ENCODE measurements at places on chromosomes 4 and X. TPM values are rescaled to one million over a fixed set of nuclear protein-coding genes. Genes with fewer than 3 reads are reported as not detected.

MGARP gene
- 35.0 TPM for total RNA-seq

GK gene
- 12.2 TPM for total RNA-seq

SPIN3 gene
- total RNA-seq: 4.4 TPM

XPNPEP2 gene
- total RNA-seq: not detected

PDCL2 gene
- not detected for total RNA-seq

MBNL3 gene
- 1.1 TPM for total RNA-seq

RBM10 gene
- 37.8 TPM for total RNA-seq

UGT2B15 gene
- total RNA-seq: not detected

AREG gene
- 0.18 TPM for total RNA-seq

DNA sequence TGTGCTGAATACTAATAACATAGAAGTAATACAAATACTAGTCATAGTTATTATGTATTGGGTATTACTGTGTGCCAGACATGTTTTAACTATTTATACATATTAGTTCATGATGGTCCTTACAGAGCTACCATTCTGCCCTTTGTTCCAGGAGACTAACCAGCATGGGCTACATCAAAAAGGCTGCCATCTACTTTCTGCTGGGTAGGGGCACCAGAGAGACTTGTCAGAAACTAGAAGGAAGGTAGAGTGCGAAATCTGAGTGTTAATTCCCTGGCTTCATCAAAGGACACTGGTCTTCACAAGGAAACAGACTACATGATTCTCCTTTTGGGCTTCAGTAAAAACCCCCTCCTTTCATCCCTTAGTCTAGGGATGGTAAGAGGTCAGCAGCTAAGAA lies 347.8 kb downstream of the GBA3 start:
- DNase-seq: no peak

DNA sequence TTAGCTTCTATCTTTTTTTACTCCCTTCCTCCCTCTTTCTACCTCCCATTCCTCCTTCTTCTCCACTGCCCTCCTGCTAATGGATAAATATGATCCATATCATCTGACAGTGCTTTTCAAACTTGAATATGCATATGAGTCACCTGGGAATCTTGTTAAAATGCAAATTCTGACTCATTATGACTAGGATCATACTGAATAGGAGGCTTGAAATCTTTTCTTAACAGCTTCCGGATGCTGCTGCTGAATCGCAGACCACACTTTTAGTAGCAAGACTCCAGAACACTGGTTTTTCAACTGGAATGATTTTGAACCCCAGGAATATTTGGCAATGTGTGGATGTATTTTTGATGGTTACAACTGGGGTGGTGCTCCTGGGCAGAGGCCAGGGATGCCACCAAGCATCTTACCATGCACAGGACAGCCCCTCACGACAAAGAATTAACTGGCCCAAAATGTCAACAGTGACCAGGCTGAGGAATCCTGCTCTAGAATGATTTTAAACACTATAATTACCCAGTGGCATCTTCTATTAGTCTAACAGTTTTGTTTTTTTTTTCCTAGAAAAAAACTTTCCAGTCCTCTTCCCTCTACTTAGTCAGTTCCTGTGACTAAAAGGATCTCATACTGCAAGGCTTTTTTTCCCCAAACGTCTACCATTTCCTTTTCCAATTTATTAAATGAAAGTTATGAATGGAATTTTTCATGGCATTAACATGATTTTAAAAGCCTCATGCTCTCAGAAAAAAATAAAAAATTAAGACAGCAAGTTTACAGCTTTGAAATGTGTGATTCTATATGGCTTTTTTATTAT lies 10.6 kb upstream of the PYURF start:
- peak; percentile 94 for DNase-seq

- no peak for DNase-seq
Measured at GRCh38 chrX:148661035-148661434, 160.6 kb downstream of the AFF2 start.

DNA sequence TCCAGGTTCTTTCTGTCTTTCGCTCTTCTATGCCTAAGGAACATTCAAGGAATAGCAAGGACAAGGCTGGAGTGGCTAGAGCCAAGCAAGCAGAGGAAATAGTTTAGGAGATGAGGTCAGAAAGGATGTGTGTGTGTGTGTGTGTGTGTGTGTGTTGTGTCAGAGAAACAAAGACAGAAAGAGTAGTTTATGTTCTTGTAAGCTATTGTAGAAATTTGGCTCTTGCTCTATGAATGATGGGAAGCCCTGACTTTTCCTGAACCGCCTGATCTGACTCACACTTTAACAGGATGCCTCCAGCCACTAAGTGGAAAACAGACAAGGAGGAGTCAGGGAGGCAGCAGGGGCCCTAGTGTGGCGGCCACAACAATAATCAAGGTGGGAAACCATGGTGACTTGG lies 39.7 kb downstream of the LGI2 start:
- peak; percentile 36 for DNase-seq

DNA sequence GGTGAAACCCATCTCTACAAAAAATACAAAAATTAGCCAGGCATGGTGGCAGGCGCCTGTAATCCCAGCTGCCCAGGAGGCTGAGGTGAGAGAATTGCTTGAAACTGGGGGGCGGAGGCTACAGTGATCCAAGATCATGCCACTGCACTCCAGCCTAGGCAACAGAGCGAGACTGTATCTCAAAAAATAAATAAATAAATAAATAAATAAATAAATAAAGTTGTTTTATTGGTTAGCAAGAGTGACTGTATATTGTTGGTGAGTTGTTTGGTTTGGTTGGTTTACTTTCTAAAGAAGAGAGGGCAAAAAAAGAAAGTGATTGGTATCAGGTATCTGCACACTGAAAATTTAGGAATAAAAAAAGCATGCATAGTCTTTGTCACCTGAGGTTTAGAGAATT lies 501.0 kb downstream of the RPA4 start:
- DNase-seq: no peak

All from IMR-90 (cell line).